ENCODE measurements at places on chromosomes 7 and 10. TPM values are rescaled to one million over a fixed set of nuclear protein-coding genes. Genes with fewer than 3 reads are reported as not detected.

- peaks cover 52% of the 10 kb centered on the region for H3K36me3 ChIP-seq
- H3K27me3 ChIP-seq = peaks cover 12% of the 10 kb centered on the region
- H3K4me3 ChIP-seq = peak overlapping the region; percentile 92
- DNase-seq = no peak
Measured at GRCh38 chr10:117374506-117375359, 507 bp downstream of the PDZD8 start.

GRCh38 chr7:148261996-148262688, 328.4 kb upstream of the C7orf33 start:
- no peak overlapping the region for H3K27ac ChIP-seq
- H3K4me3 ChIP-seq = no peak overlapping the region
- H3K36me3 ChIP-seq = no peaks in the 10 kb centered on the region
- DNase-seq = no peak

GRCh38 chr10:27747096-27747451, 1.5 kb upstream of the MKX start:
- H3K27ac ChIP-seq = no peak overlapping the region
- H3K4me3 ChIP-seq = no peak overlapping the region
- H3K36me3 ChIP-seq = peaks cover 39% of the 10 kb centered on the region
- no peak for DNase-seq
- H3K27me3 ChIP-seq = peaks cover 77% of the 10 kb centered on the region

AGMO gene
- total RNA-seq = 13.2 TPM

GRCh38 chr10:29446327-29446726, 157.5 kb downstream of the LYZL1 start:
- no peaks in the 10 kb centered on the region for H3K36me3 ChIP-seq
- DNase-seq = no peak
- H3K27me3 ChIP-seq = no peaks in the 10 kb centered on the region
- no peak overlapping the region for H3K4me3 ChIP-seq
- peaks cover 21% of the 10 kb centered on the region for H3K4me1 ChIP-seq
- no peak overlapping the region for H3K27ac ChIP-seq

Data from Calu3 (cell line).